CD4-positive, alpha-beta T cell treated with Interleukin-17A for 4 hours (primary cell): ENCODE measurements at places on chromosomes 5 and 9.

- DNase-seq: no peak
These were observed 16.1 kb downstream of the SLC22A4 start for GRCh38 chr5:132310141-132310834.

DNA sequence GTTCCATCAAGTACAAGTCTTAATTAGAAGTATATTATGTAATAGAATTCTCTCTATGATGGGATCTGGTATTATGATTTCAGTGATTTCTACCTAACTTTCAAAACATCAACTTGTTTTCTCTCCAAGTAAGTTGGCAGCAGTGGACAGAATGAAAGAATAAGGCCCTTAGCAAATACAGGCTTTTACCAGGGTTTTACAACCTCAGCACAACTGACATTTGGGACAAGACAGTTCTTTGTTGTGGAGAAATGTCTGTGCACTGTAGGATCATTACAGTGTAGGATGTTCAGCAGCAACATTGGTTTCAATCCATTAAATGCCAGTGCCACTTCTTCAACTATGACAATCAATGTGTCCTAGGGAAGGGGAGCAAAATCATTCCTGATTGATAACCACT is 48.8 kb downstream of the MLANA start:
- no peak for DNase-seq

- DNase-seq: no peak
These were observed 935.2 kb upstream of the TYRP1 start for GRCh38 chr9:11758016-11758415.

DNA sequence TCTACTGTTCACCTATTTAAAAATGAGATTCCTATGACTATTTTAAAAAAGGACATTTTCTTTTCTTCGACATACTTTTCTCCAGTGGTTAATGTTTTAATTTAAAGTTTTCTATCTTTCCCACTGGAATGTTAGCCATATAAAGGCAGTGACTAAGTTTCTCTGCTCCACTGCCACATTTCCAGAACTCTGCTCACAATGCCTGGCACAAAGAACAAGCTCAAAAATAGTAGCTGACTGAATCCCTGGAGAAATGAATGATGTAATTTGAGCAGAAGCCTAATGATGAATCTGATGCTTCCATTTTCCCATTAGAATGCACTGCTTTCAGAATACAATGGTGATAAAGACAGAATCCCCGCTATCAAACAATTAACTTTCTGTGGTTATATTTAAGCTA is 817.8 kb downstream of the MTRR start:
- no peak for DNase-seq

DNA sequence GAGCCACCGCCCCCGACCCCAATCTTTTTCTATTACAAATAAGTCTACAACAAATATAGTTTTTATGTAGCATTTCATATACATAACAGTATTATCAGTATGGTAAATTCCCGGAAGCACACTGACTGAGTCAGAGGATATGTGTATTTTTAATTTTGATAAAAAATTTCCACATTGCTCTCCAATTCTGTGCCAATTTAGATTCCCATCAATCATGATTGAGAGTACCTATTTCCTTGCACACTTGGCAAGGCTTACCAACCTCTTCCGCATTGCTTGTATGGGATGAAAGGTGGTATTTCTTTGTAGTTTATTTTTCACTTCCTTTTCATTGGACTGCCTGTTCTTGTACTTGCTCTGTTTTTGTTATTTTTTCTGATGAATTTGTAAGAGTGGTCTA is 204.6 kb downstream of the RFX3 start:
- no peak for DNase-seq

GRCh38 chr5:72187388-72188075 is 80.3 kb downstream of the MAP1B start:
- no peak for DNase-seq

- DNase-seq: no peak
These were observed 737.7 kb downstream of the TLE1 start for GRCh38 chr9:80951675-80952074.

DNA sequence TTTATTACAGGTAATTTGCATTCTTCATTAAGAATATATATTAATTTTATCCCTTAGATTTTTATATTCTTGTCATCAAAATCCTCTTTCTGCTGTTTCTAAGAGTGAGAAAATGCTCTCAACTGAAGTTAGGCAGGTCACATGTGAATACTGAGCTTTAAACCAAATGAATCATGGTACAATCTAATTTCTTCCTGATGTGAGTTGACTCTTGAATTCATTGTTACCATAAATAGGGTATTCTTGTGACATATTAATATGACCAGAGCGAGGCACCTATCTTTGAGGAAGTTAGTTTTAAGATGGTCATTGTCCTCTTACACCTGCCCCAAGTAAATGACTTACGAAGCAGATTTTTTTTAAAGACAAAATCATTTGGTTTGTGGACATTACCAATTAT is 17.4 kb downstream of the C9orf85 start:
- DNase-seq: no peak

DNA sequence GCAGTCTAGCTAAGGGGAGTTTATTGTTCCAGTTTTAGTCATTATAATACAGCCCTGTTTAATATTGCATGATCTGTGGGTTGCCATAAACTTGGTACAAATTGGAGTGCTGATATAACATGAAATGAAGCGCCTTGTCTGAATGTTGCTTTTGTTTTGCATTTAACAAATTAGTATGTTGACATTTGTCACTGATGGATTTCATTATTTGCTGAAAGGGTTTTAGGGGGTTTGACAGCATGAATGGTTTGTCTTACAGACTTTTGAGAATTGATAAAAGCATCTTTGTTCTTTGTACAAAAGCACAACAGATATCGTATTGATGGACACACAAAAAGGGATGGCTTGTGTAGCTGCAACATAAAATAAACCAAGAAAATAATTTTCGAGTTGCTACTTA is 178.3 kb downstream of the AOPEP start:
- DNase-seq: no peak

- DNase-seq: no peak
These were observed 202.2 kb upstream of the RPS23 start for GRCh38 chr5:82480331-82480730.

- DNase-seq: no peak
These were observed 1739.0 kb downstream of the MAT2B start for GRCh38 chr5:165244407-165244806.

- DNase-seq: no peak
These were observed 485.1 kb upstream of the PAPPA start for GRCh38 chr9:115668521-115668920.

GRCh38 chr5:154517181-154517580 is 39.2 kb upstream of the HAND1 start:
- no peak for DNase-seq

- no peak for DNase-seq
These were observed 366.4 kb upstream of the RIOK2 start for GRCh38 chr5:97549496-97549895.

- DNase-seq: no peak
These were observed 171.5 kb downstream of the NXNL2 start for GRCh38 chr9:88706193-88707113.

DNA sequence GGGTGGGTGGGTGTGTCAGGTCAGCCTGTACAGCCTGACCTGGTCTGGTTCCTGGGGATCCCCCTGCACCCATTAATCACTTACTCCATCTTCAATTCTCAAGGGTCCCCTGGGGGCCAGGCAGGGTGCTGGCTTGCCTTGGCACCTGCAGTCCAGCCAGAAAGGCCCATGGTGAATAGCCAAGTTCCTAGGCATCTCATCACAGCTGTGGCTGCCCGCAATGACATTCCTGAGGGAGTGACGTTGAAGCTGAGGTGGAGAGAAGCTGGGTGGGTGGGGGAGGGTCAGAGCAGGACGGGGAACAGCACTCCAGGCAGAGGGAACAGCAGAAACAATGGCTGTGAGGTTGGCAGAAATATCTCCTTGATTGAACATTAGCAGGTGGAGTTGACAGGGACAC is 10.6 kb downstream of the HMCN2 start:
- DNase-seq: no peak
